ENCODE measurements at places on chromosomes 12 and 14.

GRCh38 chr12:48998497-48999353, 450 bp downstream of the DDN start:
- no peak for DNase-seq

DNA sequence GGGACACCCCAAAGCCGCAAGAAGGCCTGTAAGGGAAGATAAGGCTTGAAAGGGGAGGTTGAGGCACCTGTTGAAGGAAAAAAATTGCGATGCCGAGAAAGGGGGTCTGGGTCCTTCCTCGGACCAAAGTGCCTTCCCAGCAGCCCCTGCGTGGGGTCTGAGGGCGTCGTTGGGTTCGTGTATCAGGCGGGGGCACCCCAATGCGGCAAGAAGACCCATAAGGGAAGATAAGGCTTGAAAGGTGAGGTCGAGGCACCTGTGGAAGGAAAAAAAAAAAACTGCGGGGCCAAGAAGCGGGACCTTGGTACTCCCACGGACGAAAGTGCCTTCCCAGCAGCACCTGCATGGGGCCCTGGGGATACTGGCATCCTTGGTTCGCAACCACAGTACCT, 277.5 kb downstream of the ALG10 start:
- no peak for DNase-seq

- peak; percentile 17 for DNase-seq
These were observed 3.6 kb downstream of the COQ6 start for GRCh38 chr14:73953731-73954130.

DNA sequence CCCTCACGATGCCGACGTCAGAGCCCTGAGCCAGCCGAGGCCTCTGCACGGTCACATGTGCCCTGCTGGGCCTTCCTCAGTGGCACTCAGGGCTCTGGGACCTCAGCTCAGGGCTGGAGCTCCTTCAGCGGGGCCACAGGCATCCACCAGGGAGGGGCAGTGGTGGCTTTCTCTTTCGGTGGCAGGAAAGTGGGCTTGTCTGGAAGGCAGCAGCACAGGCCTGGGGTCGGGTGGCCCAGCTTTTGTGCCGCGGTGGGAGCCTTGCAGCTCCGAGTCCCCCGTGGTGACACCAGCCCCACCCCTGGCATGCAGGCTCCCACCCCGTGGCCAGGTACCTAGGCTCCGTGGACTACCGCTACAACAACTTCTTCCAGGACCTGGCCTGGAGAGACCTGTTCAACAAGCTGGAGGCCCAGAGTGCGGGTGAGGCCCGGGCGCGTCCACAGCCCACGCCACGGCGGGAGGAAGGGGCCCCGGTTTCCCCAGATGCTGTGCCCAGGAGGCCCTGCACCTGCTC, 14.2 kb upstream of the TEX22 start:
- no peak for DNase-seq

DNA sequence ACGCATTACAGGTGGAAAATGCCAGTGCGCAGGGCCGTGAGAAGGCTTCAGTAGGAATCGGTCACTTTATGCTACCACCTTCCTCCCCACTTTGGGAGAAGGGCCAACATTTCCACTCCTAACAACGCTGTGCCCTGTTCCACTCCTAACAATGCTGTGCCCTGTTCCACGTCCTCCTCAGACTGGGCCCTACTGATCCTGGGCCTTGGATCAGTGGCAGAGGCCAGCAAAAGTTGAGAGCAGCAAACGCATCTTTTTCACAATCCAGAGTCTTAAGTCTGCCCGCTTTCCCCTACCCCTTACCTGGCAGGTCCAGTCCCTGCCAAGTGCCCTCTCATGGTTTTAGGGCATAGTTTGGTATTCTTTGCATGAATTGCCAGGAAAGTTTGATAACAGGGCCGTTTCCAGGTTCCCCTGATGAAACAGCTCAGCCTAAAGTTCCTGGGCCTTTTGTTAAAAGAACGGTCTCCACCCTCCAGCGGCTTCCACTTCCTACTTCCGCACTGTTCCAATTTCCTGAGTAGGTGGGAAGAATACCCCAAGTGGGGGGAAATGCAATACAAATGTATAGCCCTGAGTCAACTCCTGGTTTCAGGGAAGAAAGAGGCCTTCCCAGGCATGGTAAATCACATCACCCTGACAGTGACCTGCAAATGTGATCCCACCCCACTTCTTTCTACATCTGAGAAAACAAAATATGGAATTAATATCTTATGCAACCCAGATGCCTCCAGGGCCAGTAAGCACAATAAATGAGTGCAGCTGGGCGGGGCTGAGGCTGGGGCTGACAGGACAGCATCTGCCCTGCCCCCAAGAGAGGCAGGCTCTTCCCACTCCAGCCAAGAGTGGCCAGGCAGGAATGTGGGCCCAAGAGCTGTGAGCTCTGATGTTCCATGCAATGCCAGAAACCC, 15.0 kb downstream of the KCTD10 start:
- peak; percentile 99 for DNase-seq

- DNase-seq, result peak; percentile 30
These were observed 243.3 kb upstream of the KRR1 start for GRCh38 chr12:75754698-75755097.
